ENCODE measurements at places on chromosomes 7 and 10. TPM values are rescaled to one million over a fixed set of nuclear protein-coding genes. Genes with fewer than 3 reads are reported as not detected.

SLC29A3 gene
- 1.3 TPM for polyA plus RNA-seq

GIMAP6 gene
- 2.7 TPM for polyA plus RNA-seq

MGAM2 gene
- not detected for polyA plus RNA-seq

BMPER gene
- polyA plus RNA-seq: 0.06 TPM

STARD3NL gene
- 4.2 TPM for polyA plus RNA-seq

PNLIPRP3 gene
- 2.6 TPM for polyA plus RNA-seq

GRID1 gene
- polyA plus RNA-seq: 0.04 TPM

COBL gene
- 6.1 TPM for polyA plus RNA-seq

CYP2W1 gene
- 1.5 TPM for polyA plus RNA-seq

ST8SIA6 gene
- 0.61 TPM for polyA plus RNA-seq

CFAP46 gene
- polyA plus RNA-seq: 0.40 TPM

GPC2 gene
- 2.2 TPM for polyA plus RNA-seq

PLEKHS1 gene
- polyA plus RNA-seq: 0.08 TPM

POLR2J2 gene
- polyA plus RNA-seq: 2.1 TPM

FAM20C gene
- 11.5 TPM for polyA plus RNA-seq

SLC39A12 gene
- polyA plus RNA-seq: 0.01 TPM

Measured in esophagus (tissue), 2 donors.